ENCODE measurements at places on chromosomes 5 and 9.

DNA sequence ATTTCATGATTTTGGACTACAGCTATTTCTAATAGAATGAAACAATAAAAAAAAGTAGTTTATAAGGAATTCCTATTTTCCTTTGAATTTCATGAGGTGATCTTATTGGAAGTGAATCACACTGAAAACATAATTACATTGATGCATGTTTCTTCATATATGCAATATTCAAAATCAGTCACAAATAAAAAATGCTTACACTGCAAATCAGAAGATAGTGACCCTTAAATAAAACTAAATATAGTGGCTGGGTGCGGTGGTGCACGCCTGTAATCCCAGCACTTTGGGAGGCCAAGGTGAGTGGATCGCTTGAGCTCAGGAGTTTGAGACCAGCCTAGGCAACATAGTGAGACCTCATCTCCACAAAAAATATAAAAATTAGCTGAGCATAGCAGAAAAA is 79.5 kb downstream of the CDC14B start:
- DNase-seq, result no peak

DNA sequence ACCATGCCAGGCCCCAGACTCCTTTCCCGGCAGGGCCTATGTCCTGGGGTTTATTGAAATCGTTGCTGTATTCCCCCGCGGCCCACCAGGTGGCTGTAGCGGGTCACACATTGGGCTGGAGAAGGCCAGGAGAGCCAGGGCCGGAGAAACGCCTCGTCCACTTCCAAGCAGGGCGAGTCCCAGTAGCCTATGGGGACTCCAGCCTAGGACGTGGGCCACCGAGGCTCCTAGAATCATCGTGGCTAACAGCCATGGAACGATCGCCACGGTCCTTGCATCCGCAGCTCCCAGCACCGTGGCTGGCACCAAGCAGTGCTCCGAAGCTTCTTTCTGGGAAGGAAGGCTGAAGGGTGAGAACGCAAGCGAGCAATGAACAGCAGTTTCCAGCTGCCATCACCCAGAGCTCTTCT is 87.7 kb downstream of the ENTREP1 start:
- no peak for DNase-seq

GRCh38 chr5:9543311-9543920 is 2.5 kb downstream of the SEMA5A start:
- DNase-seq, result no peak

- DNase-seq, result no peak
These were observed 14.4 kb downstream of the EXOC3 start for GRCh38 chr5:457195-457961.

- DNase-seq, result no peak
These were observed 41.4 kb upstream of the FAT2 start for GRCh38 chr5:151632524-151632923.

GRCh38 chr5:154729613-154730012 is 25.6 kb upstream of the LARP1 start:
- DNase-seq, result no peak

Data from activated T-helper 1 cell treated with Interleukin-2 at 50 U/mL for 16 hours (primary cell).